ENCODE measurements at places on chromosomes 3 and 15. TPM values are rescaled to one million over a fixed set of nuclear protein-coding genes. Genes with fewer than 3 reads are reported as not detected.

DNA sequence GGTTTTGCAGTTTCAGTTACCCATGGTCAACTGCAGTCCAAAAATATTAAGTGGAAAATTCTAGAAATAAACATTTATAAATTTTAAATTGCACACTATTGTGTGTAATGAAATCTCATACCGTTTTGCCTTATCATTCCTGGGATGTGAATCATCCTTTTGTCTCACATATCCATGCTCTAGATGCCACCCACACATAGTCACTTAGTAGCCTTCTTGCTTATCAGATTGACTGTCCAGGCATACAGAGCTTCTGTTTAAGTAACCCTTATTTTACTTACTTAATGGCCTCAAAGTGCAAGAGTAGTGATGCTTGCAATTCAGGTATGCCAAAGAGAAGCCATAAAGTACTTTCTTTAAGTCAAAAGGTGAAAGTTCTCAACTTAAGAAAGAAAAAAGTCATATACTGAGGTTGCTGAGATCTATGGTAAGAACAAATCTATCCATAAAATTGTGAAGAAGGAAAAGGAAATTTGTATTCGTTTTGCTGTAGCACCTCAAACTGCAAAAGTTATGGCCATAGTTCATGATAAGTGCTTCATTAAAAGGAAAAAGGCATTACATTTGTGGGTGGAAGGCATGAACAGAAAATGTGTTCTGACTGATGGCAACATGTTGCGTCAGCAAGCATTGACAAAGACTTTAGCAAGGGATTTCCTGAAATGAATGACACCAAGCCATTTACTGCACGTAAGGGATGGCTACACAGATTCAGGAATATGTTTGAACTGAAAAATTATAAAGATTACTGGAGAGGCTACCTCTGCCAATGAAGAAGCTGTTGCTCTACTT, 43.8 kb downstream of the SPATA16 start:
- no peak overlapping the region for H3K4me3 ChIP-seq
- DNase-seq: no peak
- no peaks in the 10 kb centered on the region for H3K27me3 ChIP-seq
- H3K36me3 ChIP-seq: no peaks in the 10 kb centered on the region
- H3K4me1 ChIP-seq: no peaks in the 10 kb centered on the region

DNA sequence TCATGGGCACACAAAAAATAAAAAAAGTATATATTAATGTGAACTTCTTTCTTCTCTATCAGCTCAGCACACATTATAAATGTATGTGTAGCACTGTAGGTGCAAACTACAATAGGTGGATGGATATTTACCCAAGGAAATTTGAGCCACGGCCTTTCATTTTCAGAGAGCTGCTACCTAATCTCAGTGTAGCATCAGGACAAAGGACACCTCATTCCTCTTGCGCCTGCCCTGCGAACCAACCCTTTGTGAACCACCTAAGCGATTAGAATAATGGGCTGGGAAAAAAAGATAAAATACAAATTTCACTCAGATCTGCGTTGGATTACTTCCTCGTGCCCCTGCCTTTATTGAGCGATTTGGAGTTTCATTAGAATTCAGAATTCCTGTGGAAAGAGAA, 263.2 kb downstream of the NR2F2 start:
- H3K4me3 ChIP-seq: no peak overlapping the region
- H3K36me3 ChIP-seq: no peaks in the 10 kb centered on the region
- DNase-seq: no peak

Gene ECE2
- total RNA-seq: not detected

GRCh38 chr3:64971602-64972001, 283.8 kb upstream of the ADAMTS9 start:
- H3K27me3 ChIP-seq: no peaks in the 10 kb centered on the region
- no peaks in the 10 kb centered on the region for H3K36me3 ChIP-seq
- no peak for DNase-seq
- peaks cover 2% of the 10 kb centered on the region for H3K4me1 ChIP-seq
- H3K27ac ChIP-seq: no peak overlapping the region

DNA sequence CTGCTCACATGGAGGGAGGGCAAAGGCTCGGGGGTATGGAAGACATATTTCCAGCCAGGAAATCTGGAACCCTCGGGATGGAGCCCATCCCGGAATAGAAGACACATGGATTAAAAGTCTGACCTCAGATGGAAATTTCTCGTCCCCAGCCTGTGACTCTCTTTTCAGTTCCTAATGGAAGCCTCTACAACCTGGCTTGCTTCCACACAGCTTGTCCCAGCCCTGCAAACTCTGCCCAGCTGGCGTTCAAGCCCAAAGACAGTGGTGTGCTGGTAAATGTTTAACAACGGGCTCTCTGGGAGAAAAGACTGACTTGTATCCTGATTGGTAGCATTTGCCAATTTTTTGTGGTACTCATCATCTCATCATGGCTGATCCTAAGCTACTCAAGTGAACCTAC, 35.6 kb upstream of the TLE3 start:
- H3K27ac ChIP-seq: peak overlapping the region; percentile 31
- H3K36me3 ChIP-seq: no peaks in the 10 kb centered on the region
- no peak overlapping the region for H3K4me3 ChIP-seq
- peaks cover 9% of the 10 kb centered on the region for H3K27me3 ChIP-seq

Gene RBM6
- 58.9 TPM for total RNA-seq

Gene HCN4
- not detected for total RNA-seq

- DNase-seq: peak; percentile 91
- no peaks in the 10 kb centered on the region for H3K27me3 ChIP-seq
- no peak overlapping the region for H3K4me3 ChIP-seq
- H3K27ac ChIP-seq: peak overlapping the region; percentile 48
These were observed 35.5 kb upstream of the PLCL2 start for GRCh38 chr3:16849229-16849628.

DNA sequence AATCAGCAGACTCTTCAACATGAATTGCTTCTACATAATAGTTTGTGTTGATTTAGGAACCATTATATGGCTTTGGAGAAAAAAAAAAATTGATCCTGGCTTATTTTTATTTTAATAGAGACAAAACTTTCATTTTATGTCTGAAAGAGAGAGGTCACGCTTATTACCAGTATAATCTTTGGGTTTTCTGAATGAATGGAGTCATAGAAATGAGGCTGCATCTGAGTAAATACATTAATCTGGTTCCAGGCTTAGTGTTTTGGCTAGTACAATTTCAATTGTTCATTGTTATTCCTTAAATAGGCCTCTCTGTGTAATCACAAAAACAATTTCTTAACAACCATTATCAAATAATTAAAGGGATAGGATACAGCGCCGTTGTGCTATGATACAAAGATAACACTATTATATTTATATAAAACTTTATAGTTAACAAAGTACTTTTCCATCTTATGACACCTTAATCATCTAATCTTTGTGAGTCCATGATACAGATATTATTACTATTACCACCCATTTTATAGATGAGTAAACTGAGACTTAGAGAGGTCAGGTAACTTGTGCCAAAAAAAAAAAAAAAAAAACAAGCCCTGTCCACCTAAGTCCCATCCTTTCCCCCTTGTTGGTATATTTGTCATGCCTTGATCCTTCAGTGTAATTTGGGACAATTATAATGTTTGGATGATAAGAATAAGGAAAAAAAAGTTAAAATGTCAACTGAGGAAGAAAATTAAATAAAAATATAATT, 41.8 kb upstream of the GOLM2 start:
- no peak overlapping the region for H3K27ac ChIP-seq
- H3K27me3 ChIP-seq: no peaks in the 10 kb centered on the region
- no peaks in the 10 kb centered on the region for H3K4me1 ChIP-seq

- peaks cover 28% of the 10 kb centered on the region for H3K27me3 ChIP-seq
- H3K4me3 ChIP-seq: no peak overlapping the region
- no peaks in the 10 kb centered on the region for H3K36me3 ChIP-seq
- DNase-seq: no peak
- H3K27ac ChIP-seq: no peak overlapping the region
- peaks cover 17% of the 10 kb centered on the region for H3K4me1 ChIP-seq
These were observed 3.1 kb downstream of the CHRNB4 start for GRCh38 chr15:78637776-78638435.

Gene COL6A5
- total RNA-seq: 0.09 TPM

Gene KIF15
- total RNA-seq: 9.6 TPM

Gene CLDN16
- not detected for total RNA-seq

Gene RAF1
- total RNA-seq: 94.2 TPM

Gene SCAANT1
- total RNA-seq: not detected

DNA sequence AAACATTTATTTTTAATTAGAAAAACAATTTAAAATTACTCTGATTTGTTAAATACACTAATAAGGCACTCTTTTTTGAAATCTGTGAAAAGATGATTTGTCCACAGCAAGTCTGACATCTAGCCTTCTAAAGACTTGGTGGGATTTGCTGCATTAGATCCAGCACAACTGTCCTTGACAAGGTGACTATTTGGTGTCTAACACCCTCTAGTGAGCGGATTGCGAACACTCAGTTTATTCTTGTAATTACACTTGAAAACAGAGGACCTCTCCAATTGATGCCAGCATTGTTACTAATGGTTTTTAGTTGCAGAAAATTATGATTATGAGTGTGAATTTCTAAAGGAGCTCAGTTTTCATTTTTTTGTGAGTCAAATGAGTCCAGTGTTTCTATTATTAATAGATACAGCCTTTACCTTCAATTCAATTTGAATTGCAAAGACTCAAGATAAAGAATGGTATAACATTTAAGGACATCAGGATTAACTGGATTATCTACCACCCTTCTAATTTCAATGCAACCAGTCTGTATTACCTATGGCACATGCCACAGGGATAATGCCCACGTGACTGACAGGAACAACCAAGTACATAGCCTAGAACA, 29.7 kb upstream of the STRIT1 start:
- DNase-seq: peak; percentile 89
- no peaks in the 10 kb centered on the region for H3K27me3 ChIP-seq
- peaks cover 3% of the 10 kb centered on the region for H3K4me1 ChIP-seq
- H3K27ac ChIP-seq: no peak overlapping the region
- H3K4me3 ChIP-seq: no peak overlapping the region

- H3K36me3 ChIP-seq: no peaks in the 10 kb centered on the region
- H3K4me1 ChIP-seq: peaks cover 13% of the 10 kb centered on the region
- no peak overlapping the region for H3K4me3 ChIP-seq
- H3K27ac ChIP-seq: no peak overlapping the region
- DNase-seq: no peak
These were observed 6.7 kb downstream of the NBEAL2 start for GRCh38 chr3:46986055-46986730.

DNA sequence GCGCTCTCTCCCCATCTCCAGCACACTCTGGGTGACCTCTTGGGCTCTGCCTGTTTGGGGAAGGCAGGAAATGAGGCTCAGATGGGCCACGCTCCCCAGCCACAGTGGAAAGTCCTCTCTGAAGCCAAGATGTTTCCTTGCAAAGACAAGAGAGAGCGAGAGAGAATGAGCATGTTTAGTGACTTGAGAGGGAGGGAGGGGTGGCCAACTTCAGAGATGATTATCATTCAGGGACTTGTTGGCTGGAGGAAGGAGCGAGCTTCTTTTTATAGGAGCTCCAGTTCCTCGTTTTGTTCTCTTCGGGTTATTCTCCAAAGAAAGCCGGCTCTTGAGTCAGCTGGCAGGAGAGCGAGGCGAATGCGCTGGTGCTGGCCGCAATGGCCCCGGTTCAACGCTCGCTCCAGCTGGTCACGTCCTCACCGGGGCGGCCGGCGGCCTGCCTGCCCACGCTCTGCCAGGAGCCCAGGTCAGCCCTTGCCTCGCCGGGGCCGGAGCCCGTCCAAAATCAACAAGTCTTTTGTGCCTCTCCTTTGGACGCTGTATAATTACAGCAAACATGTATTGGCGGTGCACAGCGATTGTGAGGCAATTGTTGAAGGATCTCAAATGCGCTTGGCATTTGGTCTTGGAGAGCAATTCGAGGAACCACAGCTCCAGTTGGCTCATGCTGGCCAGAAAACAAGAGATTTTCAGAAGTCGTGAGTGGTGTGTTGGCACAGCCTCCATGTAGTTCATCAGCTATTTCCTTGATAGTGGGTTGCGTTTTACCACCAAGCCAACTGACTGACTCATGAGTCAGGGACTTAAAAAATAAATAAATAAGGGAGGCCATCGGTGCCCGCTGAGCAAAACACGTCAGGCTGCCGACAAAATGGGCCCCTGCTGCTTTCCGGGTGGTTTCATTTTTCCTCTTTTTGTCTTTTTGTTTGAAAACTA, 288.6 kb downstream of the UACA start:
- H3K4me1 ChIP-seq: peaks cover 58% of the 10 kb centered on the region
- H3K4me3 ChIP-seq: no peak overlapping the region
- DNase-seq: peak; percentile 98
- no peaks in the 10 kb centered on the region for H3K36me3 ChIP-seq

DNA sequence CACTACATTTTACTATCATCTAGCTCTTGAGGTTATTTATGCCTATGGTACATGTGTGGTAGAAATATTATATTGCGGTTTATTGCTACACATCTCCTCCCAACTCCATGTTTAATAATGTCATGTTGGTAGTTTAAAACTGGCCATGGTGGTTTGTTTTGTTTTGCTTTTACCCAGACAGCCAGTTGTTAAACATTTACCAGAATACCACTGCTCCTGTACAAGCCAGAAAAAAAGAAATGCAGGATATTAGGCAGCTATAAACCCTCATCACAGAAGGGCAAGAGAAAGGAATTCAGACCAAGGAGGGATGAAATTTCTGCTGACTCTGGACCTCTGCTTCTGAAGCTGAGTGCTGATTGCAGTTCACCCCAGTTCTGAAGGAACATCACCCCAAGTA, 451.8 kb upstream of the IL12A start:
- no peak for DNase-seq
- H3K36me3 ChIP-seq: no peaks in the 10 kb centered on the region
- H3K4me3 ChIP-seq: no peak overlapping the region
- no peaks in the 10 kb centered on the region for H3K27me3 ChIP-seq
- no peaks in the 10 kb centered on the region for H3K4me1 ChIP-seq
- H3K27ac ChIP-seq: no peak overlapping the region

Gene LRRC57
- 17.7 TPM for total RNA-seq

DNA sequence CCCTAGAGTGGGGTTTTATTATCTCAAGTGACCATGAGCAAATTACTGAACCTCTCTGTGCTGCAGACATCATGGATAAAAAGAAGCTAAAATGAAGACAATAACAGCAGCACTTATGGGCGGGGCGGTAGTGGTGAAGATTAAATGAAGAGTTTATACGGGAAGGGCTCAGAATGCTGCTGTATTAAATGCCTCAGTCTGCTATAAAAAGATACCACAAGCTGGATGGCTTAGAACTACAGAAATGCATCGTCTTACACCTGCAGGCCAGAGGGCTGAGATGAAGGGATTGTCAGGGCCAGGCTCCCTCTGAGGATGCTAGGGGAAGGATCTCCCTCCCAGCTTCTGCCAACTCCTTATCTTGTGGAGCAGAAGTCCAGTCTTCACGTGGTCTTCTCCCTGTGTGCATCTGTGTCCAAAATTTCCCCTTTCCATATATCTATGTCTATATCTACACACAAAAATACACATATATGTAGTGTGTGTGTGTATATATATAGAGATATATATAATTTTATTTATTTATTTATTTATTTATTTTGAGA, 2.9 kb downstream of the ALG1L2 start:
- H3K4me1 ChIP-seq: peaks cover 15% of the 10 kb centered on the region
- H3K27ac ChIP-seq: no peak overlapping the region
- no peaks in the 10 kb centered on the region for H3K27me3 ChIP-seq
- no peak for DNase-seq
- no peaks in the 10 kb centered on the region for H3K36me3 ChIP-seq
